ENCODE measurements at places on chromosomes 1 and 21.

DNA sequence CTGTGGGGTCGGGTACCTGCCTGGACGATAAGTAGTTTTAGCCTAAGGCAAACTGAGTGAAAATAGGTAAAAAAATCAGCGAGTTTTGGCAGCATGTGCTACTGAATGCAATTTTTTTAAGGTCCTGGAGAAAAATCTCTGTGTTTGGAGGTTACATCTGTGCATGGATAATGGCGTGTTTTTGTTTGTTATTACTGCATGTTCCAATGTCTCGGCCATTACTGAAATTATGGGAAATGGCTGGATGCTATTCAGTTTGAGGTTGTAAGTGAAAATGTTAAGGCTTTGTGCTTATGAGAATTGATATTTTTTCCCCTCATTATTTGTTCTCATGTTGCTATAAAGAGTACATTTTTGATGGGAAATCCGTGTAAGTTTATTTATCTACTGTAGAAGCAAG lies 441.7 kb downstream of the PRDM2 start:
- no peak for DNase-seq

DNA sequence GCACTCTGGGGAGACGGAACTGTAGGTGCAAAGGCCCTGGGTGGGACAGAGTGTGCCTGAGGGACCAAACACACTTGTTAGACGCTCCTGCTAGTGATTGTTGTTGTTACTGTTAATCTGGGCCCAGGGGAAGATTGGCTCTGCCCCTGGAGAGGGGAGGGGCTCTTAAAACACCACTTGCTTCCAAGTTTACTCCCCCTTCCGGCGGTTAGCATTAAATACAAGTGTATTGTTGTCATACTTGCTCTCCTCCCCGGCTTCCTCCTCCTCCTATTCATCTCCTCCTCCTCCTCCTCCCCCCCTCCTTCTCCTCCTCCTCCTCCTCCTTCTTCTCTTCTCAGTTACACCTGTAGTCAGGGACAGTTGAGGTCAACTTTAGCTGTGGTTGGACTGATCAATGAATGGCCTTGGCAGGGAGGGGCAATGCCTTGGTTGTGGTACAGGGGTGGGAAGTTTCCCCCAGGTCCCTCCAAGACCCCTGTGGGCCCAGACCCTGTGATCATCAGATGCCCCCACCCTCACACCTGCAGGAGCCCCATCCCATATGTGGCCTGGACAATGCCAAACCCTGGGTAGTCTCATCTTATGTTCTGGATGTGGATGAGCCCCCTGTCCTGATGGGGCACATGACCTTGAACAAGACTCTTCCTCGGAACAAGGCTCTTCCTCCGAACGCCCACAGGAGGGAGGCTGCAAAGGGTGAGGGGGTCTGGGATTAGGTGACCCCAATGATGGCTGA lies 217.3 kb downstream of the PTPRU start:
- DNase-seq, result no peak

GRCh38 chr1:117001254-117001927 lies at the start of gene CD101:
TSS of gene CD101 (plus strand) at chr1:117001760. CDS start at chr1:117001818, 58 bp downstream.
- no peak for DNase-seq

DNA sequence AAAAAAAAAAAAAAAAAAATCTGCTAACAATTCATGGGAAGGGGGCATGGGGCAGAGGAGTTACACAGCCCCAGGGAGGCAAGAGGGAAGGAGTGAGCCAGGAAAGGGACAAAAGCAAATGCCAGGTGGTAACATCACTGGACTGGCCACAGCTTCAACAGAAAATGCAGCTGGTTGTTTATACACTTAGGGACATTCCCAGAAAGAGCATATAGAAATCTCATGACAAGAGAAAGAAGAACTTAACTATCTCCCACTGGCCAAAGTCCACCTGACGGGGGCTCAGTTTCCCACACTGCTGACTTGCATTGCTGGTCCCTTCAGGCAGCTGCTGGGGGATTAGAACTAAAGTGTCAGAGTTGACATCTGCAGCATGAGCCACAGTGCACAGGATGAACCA lies 14.8 kb downstream of the IL12RB2 start:
- no peak for DNase-seq

- no peak for DNase-seq
These were observed 3.0 kb upstream of the SOD1 start for GRCh38 chr21:31656199-31657095.

DNA sequence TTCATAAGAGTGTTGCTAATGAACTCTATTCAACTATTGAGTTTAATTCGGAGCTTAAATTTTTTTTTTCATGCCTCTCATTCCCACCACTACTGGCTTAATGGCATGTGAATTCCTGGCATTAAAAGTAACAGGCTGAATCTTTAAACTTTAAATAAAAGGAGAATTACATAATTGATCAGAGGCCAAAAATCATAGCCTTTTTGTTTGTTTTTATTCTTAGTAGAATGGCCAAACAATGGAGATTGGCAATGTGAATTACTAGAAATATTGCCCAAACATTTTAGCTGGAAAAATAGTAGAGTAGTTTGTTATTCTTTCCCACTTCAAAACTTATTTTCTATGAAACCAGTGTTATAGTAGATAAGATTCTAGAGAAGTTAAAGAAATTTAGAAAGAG lies 25.1 kb upstream of the PDC start:
- no peak for DNase-seq

DNA sequence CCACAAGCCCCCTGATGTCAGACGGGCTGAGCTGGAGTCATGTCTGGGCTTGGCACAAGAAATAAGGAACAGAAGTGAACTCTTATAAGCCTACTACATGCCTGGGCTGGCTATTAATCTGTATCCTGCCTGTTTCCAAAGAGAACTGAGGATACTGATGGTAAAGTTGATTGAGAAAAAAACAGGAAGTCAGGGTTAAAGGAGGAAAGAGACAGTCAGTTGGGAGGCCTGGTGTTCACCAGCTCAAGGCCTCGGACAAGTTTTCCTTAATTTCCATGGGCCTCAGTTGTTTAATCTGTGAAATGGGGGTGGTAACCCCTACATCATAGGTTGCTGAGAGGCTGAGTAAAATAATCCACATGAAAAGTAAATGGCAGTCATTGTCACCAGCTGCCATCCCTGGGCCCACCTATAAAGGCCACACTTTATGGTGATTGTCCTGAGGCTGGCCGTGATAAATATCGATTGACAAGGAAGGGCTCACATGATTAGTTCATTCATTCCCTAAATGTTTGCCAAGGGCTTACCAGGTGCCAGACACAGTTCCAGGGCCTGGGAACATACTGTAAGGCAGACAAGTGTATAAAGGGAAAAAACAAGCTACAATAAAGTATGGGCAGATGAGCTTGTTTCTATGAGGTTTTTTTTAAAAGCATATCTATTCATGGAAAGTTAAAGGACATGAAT lies 2.8 kb downstream of the ALDH4A1 start:
- DNase-seq, result no peak

GRCh38 chr1:28127617-28128257 lies 39.3 kb upstream of the EYA3 start:
- no peak for DNase-seq

GRCh38 chr1:38740487-38740886 lies 119.1 kb downstream of the RRAGC start:
- no peak for DNase-seq

DNA sequence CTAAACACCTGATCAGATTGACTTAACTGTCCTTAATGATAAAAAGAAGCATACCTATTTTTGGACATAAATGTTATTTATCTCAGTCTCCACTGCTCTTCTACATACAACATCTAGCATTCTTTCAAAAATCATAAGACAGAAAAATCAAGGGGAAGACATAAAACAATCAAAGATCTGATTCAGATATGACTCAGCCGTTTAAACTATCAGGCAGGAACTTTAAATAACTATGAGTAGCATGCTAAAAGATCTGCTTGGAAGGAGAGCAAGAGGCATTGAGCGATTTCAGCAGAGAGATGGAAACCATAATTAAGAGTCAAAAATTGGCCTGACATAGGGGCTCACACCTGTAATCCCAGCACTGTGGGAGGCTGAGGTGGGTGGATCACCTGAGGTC lies 27.2 kb upstream of the SLC22A15 start:
- DNase-seq, result no peak

GRCh38 chr1:116772648-116773045 lies 18.4 kb downstream of the CD2 start:
- no peak for DNase-seq

DNA sequence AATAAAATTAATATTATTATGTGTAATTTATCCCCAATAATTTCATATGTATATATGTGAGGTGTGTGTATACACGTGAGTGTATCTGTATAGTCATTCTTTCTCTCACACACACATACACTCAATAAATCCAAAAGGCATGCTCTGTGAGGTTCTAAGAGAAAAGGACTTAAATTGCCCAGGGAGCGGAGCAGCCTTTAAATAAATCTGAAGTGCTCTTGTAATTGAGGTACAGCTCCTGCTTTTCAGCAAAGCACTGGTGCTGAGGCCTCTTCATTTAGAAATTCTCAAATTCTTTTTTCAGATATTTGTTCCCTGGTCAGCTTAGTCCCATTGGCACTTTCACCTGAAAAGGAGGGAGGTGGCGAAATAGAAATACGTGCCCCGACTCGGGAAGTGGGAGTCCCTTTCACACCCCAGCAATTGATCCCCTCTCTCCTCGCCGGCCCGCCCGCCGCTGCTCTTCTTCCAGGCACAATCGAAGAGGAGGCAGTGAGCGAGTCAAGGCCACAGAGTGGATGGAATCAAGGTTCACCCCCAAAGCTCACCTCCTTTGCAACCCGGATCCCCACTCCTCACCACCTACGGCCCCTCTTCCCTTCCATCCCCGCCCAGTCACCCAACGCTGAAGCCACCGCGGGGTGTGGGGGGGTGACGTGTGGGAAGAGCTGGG lies 944 bp downstream of the PLPPR5 start:
- no peak for DNase-seq

- DNase-seq, result no peak
These were observed 965 bp upstream of the SH2D5 start for GRCh38 chr1:20733360-20733975.
